ENCODE measurements at places on chromosomes 7 and 10. TPM values are rescaled to one million over a fixed set of nuclear protein-coding genes. Genes with fewer than 3 reads are reported as not detected.

DNAJC30 gene
- total RNA-seq, result 6.0 TPM

ZNF736 gene
- total RNA-seq, result not detected

- H3K27me3 ChIP-seq, result no peaks in the 10 kb centered on the region
- DNase-seq, result peak; percentile 29
- H3K27ac ChIP-seq, result peak overlapping the region; percentile 69
- no peaks in the 10 kb centered on the region for H3K36me3 ChIP-seq
These were observed 5.6 kb upstream of the ZNF518A start for GRCh38 chr10:96124230-96125141.

- H3K27ac ChIP-seq, result no peak overlapping the region
- H3K27me3 ChIP-seq, result no peaks in the 10 kb centered on the region
- no peak for DNase-seq
- no peaks in the 10 kb centered on the region for H3K4me1 ChIP-seq
These were observed 4.1 kb upstream of the CTBP2 start for GRCh38 chr10:125164421-125164820.

DNA sequence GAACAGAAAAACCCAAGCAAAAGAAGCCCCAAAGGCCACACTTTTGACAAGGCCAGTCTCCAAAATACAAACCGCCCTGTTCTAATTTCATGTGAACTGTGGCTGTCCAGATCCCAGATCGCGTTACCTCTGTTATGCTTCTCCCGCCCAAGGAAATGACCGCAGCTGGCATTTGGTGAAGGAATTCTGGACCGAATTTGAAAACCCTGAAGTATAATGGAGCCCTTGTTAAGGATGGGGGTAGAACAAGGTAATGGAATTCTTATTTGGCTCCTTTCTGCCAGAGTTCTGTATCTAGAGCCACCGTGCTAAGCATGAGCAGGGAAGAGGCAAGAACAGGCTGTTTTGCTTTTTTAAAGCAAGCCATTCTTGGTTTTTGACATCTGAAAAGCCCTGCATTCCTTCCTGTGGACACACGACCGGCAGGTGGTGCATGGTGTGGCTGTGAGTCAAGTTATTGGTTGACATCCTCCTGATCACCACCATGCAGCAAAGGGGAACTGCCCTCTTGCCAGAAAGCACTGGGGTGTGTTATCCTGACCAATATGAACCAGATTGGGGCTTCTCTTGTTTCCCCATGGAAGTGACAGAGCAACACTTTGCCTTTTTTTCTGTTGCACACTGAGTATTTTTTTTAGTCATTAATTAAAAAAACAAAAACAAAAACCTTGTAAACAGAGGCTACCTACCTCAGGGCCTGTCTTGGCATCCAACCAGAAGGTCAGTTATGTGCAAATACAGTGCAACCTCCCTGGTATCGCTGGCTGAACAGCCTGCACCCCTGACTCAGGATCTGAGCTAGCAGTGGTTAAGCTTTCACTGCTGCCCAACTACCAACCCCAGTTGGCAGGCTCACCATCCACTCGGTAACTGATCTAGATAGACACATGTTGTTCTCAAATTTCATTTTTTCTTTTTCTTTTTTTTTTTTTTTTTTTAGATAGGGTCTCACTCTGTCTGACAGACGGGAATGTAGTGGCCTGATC, 14.2 kb downstream of the UCMA start:
- H3K27me3 ChIP-seq, result no peaks in the 10 kb centered on the region
- no peak overlapping the region for H3K4me3 ChIP-seq
- DNase-seq, result peak; percentile 46
- no peak overlapping the region for H3K27ac ChIP-seq
- no peaks in the 10 kb centered on the region for H3K36me3 ChIP-seq

Measured in H1 (cell line).